ENCODE measurements at places on chromosomes 1 and 21.
A peak's percentile ranks its signal among the peaks of the same experiment; 100 is the strongest.

- DNase-seq: no peak
These were observed 31.1 kb downstream of the INAVA start for GRCh38 chr1:200925831-200926230.

DNA sequence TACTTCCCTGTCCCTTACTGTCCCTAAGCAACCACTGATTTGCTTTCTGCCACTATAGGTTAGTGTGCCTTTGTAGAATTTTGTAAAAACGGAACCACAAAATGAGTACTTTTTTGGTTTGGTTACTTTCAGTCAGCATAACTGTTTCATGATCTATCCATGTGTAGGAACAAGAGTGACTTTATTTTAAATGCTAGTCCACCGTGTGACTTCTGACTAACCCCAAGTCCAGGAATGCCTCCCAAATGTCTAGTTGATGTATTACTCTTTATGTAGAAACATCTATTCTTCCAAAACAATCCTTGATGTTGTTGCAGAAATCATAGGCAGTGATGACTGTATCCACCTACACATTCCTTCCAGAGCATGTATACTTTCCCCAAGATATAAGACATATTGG, 21.3 kb downstream of the ATPAF1 start:
- DNase-seq: no peak

- peak; percentile 12 for DNase-seq
These were observed 41.3 kb downstream of the RPAP2 start for GRCh38 chr1:92340154-92340553.

DNA sequence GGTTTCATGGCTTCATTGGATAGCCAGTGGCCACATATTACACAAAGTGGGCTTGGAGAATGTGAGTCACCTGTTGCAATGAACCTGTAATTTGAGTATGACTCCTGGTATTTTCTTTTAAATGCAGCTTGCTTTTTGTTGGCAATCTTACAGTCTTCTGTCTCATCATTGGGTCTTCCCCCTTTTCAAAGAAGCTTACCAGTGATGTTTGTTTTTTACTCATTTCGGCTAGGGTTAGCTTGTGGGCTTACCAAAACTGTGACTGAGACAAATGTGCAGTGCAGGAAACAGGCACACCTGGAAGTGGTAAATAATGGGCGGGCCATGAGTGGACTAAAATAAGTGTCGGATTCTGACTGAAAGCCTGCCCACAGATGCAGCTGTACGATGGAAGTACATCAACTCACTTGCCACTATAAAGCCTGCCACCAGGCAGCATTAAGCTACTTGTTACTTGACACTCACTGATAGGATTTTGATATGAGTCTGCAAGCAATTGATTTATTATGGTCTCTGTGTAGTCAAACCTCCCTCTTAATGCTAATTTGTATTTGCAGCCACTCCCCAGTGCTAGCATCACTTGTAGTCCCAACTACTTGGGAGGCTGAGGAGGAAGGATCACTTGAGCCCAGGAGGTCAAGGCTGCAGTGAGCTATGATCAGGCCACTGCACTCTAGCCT, 4.2 kb downstream of the HHAT start:
- DNase-seq: no peak

DNA sequence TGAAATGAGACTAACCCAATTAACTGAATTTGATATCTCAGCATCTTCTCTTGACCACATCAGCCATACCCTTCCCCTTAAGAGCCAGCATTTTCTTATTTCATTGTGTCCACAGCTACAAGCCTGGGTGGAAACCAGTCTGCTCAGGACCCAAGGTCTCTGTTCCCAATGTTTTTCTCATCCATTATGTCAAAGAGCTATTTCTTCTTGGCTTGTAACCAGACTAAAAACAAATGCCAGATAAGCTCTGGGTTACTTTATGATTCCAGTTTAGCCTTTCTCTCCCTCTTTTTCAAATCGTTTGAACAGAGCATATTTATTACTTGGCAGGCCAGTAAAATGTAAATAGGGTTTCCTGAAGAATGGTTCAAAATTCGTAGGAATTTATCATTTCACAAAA, 109.3 kb upstream of the SPATA6 start:
- no peak for DNase-seq

DNA sequence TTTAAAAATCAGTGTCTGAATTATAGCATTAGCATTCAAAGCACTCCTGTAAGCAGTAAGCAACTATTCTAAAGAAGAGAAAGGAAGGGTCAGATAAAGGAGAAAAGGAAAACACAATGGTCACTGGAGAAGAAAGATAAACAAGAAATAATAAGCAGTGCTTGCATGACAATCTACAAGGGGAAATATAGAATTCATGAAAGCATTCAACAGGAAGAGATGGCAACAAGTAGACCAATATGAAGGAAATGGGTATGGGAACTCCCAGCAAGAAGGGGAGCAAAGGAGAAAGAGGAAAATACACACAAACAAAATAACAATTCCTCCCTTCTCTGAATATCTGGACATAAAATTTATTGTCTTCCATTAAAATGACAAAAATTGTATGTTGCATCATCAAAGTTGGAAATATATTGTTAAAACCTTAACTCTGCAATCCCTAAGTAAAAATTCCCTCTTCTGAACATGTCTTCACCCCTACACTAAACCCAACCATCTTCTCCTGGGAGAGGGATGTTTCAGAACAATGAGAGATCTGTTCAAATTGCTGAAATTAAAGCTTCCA, 206.3 kb upstream of the SAMSN1 start:
- no peak for DNase-seq

GRCh38 chr1:167457936-167458584, 60.3 kb downstream of the CD247 start:
- peak; percentile 67 for DNase-seq

DNA sequence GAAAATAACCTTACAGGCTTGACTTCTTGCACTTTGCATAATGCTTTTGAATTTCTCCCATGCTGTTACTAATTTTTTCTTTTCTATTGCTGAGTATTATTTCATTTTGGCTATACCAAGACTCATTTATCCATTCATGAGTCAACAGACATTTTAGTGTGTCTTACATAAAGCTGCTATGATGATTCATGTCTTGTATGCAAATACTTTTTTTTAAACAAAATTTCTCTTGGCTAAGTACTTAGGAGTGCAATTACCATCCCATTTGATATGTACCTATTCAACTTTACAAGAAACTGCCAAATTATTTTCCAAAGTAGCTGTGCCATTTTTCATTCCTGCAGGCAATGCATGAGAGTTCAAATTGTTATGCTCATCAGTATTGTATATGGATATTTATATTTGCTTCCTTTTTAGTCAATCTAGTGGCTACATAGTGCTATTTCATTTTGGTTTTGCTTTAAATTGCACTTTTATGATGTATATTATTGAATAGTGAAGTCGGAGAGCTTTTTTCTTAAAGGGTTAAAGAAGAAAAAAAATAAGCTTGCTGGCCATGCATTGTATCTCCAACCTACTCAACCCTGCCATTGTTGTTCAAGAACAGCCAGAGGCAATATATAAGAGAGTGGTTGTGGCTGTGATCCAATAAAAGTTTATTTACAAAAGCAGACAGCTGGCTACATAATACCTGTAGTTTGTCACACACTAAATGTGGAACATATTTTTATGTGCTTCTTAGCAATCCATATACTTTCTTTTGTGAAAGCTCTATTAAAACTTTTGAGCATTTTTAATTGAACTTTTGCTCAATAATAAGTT, 862.8 kb downstream of the KCNT2 start:
- DNase-seq: no peak

GRCh38 chr1:186152227-186152619, 222.8 kb downstream of the TPR start:
- DNase-seq: no peak

DNA sequence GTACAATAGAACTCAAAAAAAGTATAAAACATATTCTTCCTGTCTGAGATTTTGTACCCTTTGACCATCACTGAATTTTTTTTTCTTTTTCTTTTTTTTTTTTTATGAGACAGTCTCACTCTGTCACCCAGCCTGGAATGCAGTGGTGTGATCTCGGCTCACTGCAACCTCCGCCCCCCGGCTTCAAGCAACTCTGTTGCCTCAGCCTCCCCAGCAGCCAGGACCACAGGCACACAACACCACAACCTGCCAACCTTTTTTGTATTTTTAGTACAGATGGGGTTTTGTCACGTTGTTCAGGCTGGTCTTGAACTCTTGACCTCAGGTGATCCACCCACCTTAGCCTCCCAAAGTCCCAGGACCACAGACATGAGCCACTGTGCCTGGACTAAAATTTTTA, 10.4 kb downstream of the SDCCAG8 start:
- DNase-seq: no peak

DNA sequence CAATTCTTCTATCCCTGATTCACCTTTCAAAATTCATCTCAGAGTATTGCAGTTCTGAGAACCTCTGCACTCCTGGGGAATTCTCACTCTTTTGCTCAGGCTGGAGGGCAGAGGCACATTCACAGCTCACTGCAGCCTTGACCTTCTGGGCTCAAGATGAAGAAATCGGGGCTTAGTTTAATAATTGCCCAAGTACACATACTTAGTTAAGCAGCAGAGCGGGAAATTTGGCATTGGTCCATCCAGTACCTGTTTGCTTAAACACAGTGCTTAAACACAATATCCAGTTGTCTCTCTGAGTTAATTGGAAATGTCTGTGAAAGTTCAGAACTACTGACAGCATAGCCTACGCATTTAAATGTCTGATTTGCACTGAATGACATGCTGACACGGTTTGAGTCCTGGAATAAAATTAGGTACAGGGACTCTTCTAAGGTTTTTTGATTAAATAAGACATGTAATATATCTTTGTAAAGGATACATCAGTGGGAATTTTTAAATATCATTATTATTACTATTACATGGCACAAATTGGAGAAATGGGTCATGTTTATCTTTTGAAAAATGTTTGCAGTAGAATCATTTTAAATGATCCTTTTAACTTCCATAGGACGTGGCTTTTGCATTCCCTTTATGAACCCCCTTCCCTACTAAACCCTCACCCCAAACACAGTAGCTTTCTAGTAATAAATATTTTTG, 337.4 kb downstream of the SRGAP2C start:
- DNase-seq: no peak

DNA sequence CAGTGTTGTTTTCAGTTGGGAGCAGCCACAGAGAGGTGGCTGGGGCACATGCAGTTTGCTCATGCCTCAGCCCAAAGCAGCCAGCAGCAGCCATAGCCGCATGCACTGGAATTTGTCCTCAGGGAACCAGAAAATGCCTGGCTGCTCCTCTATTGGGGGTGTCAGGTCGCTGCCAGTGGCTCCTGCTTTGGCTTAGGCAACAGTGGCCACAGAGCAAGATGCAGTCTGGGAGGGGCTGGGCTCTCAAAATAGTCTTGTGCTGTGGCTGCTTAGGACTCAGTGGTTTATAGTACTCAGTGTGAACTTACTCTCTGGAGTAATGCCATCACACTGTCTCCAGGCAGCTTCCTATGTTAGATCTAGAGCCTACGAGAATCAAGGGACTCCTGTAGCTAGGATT, 25.0 kb downstream of the CD55 start:
- no peak for DNase-seq

GRCh38 chr1:96256130-96256790, 465.3 kb upstream of the PTBP2 start:
- DNase-seq: no peak

- no peak for DNase-seq
These were observed 3.0 kb downstream of the HSD3B1 start for GRCh38 chr1:119510046-119510445.
